AG09309 (cell line): ENCODE measurements at places on chromosomes 6 and 20.

GRCh38 chr6:102961902-102962301 lies 1568.4 kb downstream of the GRIK2 start:
- no peak for DNase-seq

DNA sequence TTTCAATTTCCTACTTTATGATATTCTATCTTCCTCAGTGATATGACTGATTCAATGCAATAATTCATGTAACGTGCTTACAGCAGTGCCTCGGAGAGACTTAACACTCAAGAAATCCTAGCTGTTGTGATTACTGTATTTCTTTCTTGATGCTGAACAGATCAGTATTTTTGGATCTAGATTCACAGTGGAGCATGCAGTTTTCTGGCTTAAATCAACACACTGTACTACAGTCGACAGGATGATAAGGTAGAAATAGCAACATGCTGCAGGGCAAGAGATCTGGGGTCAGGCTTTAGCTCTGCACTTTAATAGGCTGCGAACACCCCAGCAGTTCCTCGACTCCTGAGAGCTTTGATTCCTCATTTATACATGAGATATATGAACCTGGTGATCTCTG lies 161.0 kb downstream of the AIG1 start:
- DNase-seq: no peak

- DNase-seq: no peak
Measured at GRCh38 chr20:44326391-44327159, 10.3 kb upstream of the R3HDML start.

GRCh38 chr6:117955684-117956256 lies 48.7 kb downstream of the SLC35F1 start:
- DNase-seq: no peak

- DNase-seq: no peak
Measured at GRCh38 chr6:158290659-158291058, 21.6 kb upstream of the TULP4 start.

GRCh38 chr6:155155787-155156447 lies 107.9 kb upstream of the CLDN20 start:
- no peak for DNase-seq

- DNase-seq: no peak
Measured at GRCh38 chr6:140957386-140957785, 1175.3 kb upstream of the GJE1 start.

DNA sequence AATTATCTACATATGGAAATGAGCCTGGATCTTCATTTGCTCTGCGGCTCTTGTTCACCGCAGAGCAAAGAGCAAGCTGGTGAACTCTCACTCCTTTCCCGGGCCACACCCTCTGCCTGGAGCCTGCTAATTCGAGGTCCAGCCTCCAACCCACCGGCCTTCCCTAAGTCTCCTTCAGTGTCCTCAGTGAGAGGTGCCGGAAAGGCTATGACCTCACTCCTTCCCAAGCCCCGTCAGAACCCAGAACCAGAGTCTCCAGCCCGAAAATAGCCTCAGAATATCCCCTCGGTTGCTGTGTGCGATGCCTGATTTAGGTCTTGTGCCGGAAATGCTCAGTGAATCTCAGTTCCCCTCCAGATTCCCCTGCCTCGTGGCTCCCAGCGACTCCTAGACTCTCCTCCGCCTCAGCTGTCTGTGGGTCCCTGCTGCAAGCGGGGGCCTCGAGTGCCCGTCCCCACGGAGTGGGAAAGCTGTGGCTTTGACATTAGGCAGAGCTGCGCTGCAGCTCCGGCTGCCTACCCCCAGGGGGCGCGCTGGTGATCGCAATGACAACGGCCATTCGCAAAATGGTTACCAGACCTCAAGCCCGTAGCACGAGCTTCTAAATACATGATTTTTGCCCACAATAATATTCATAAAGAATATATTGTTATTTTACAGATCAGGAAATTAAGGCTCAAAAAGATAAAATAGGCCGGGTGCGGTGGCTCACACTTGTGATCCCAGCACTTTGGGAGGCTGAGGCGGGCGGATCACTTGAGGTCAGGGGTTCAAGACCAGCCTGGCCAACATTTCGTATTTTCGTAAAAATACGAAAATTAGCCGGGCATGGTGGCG lies 4.1 kb upstream of the BNIP5 start:
- DNase-seq: no peak

GRCh38 chr6:61606500-61606899 lies 679.5 kb downstream of the KHDRBS2 start:
- DNase-seq: no peak

GRCh38 chr20:15582146-15582760 lies 991.0 kb downstream of the KIF16B start:
- no peak for DNase-seq

GRCh38 chr20:61913423-61914225 lies 152.1 kb downstream of the TAF4 start:
- DNase-seq: no peak

DNA sequence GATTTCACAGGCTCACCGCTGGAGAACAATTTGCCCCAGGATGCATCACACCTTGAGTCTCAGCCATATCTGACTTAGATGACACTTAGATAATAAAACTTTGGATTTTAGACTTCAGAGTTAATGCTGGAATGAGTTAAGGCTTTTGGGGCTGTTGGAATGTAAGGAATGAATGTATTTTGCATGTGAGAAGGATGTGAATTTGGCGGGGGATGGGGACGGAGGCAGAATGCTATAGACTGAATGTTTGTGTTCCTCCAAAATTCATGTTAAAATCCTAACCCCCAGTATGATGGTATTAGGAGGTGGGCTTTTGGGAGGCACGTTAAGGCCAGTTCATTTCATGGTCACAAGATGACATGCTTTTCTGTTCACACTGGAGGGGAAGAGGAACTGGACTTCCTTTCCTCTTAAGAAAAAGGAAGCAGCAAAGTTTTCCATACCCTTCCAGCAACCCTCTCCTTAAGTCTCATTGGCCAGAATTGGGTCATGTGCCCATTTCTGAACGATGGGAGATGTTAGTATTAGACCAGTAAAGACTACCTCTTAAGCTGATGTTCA lies 5.8 kb upstream of the SRXN1 start:
- no peak for DNase-seq

- DNase-seq: no peak
Measured at GRCh38 chr20:57805747-57806146, 95.9 kb upstream of the PMEPA1 start.

GRCh38 chr6:9766240-9766915 lies 648.5 kb downstream of the TFAP2A start:
- peak; percentile 84 for DNase-seq

DNA sequence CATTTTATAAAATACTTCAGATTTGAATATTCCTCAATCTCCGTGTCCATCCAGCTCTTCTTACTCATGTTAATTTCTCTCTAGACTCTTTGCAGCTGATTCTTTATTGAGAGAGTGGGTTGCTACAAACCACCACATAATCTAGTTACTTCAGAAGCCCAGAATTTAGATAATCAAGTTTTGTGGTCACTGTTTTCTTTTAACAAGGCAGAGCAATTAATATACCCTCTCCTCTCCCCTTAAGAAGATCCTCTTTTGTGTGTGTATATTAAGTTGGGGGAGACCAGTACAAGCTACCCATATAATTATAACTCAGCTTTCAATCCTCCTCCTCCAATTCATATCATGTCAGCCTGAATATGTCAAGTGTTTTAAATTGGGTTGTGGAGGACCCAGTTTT lies 95.1 kb downstream of the IRAK1BP1 start:
- DNase-seq: no peak

DNA sequence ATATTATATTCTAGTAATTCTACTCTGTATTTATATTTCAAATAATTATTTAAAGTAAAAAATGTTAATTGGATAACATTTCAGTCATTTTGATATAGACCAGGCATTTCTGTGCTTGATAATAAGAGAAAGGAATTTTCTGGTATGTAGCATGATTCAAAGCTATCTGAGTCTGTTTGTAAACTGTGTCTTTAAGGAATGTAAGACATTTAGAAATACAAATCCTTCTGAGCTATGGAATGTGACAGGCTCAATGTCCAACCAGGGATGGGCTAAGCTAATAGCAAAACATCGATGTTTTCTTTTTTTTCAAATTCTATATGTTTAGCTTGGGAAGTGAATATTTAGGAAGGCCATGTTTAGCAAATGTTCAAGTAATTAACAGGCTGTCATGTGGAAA lies 41.5 kb upstream of the FAM83B start:
- no peak for DNase-seq

DNA sequence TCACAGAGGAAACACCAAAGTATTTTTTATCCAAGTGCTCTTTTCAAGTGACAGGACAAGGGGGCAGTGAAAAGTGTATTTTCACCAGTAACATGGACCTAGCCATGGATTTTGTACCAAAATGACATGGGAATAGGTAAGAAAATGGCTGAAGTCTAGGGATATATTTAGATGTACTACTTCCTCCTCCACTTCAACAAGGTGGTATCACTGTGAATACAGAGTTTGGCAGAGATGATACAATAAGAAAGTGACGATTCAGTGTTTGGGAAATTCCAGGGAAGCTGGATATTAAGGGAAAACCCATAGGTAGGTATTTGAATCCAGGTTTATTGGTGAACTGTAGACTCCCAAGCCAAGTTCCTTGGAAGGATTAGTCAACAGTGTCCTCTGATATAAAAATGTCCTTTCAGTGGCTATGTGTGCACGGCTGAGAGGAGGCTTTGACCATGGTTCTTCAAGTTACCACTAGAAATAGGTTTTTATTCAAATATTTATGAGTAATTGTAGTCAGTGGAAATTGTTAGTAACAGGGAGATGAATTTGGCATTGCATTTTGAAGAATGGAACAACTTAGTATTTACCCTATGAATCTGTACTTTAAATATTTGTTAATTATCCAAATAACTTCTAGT lies 356.0 kb upstream of the CITED2 start:
- no peak for DNase-seq

DNA sequence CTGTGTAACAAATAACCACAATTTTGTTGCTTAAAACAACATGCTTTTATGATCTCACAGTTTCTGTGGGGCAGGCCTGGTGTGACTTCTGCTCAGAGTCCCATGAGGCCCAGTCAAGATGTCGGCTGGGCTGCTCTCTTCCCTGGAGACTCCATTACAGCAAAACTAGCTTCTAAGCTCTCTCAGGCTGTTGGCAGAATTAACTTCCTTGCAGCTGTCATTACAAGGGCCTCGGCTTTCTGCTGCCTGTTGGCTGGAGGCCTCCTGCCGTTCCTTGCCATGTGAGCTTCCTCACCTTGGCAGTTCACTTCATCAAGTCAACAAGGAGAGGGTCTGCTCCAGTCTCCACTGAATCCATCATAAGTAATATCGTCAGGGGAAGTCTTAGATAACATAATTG lies 659.2 kb downstream of the PRKN start:
- no peak for DNase-seq

GRCh38 chr6:31053873-31054272 lies 43.6 kb downstream of the MUC22 start:
- DNase-seq: no peak

DNA sequence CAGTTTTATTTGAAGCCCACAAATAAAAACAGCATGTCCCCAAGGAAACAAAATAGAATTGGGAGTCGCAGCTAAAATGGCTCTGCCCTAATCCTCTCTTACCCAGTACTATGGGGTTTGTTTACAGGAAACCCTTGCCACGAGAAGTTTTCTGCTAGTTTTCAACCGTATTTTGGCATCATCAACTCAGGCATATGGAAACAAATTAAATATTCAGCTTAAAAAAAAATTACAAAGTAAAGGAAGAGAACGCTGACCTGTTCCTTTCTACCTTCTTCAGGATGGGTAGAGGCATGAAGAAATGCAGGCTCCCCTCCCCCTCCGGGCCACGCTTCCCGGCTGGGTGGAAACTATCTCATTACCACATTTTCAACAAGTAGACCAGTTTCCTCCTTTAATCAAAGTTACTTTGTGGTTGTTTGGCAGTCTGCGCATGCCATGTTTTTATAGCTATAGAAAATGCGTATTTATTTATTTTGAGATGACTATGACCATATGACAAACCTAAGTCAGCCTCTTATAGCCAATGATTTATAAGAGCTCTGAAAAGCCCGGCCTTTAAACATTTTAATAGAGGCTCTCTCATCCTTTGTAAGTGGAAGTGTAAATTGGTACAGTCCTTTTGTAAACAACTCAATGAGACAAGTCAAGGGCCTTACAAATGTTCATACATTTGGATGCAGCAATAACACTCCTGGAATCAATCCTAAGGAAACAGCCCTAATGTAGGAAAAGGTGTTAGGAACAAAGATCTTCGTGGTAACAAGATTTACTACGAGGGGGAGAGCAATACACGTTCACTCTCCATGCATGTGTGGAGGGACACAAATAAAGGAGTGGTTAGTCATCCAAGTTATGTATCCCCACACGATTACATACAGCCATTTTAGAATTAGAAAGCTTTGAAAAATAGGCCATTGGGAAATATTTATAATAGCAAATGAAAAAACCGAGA lies 16.1 kb upstream of the ZNF217 start:
- DNase-seq: no peak

- DNase-seq: peak; percentile 32
Measured at GRCh38 chr20:62025832-62026563, 39.7 kb downstream of the TAF4 start.

- DNase-seq: no peak
Measured at GRCh38 chr20:38405132-38405531, 30.0 kb downstream of the SNHG17 start.

DNA sequence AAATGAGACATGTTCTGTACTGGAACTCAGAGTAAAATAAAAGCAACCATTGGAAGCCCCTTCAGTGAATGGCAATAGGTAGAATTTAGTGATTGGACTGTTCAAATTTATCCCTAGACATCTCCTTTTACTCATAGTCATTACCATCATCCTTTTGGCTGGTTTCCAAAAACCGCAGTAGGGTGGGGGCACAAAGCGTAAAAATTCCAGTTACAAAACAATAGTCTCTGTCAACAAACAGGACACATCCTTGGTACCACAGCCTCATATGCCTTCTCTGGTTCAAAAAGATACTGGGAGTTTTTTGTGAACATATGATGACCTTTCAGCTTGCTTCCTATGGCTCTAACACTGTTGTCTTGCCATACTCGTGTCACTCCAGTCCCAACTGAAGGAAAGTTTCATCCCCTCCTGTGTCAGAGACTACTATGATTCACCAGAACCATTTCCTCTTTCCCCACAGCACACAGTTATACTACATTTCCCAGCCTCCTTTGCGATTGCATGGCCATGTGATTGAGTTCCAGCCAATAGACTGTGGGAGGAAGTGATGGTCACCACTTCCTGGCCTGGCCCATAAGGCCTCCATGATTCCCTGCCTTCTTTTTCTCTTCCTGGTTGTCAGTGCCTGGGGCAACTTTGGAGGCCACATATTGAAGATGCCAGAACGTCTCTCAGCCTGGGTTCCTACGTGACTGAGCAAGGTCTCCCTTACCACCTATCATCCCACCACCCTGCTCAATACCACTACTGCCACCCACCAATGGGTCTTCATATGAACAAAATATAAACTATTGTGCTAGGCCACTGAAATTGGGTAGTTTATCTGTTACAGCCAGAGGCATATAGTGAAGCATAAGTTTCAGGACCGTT lies 162.4 kb downstream of the ID4 start:
- DNase-seq: no peak
